Activated CD4-positive, CD25-positive, alpha-beta regulatory T cell treated with anti-CD3 and anti-CD28 coated beads, Interleukin-2, amount 50 U/mL, for 16 hours (primary cell): ENCODE measurements at places on chromosomes 12 and 14.

GRCh38 chr12:49876070-49876469 lies 27.6 kb downstream of the FAIM2 start:
- no peak for DNase-seq

GRCh38 chr12:66885115-66885875 lies 206.4 kb upstream of the GRIP1 start:
- DNase-seq: no peak

- no peak for DNase-seq
Measured at GRCh38 chr12:96786791-96787190, 120.3 kb upstream of the NEDD1 start.

- no peak for DNase-seq
Measured at GRCh38 chr12:52235001-52235764, 2.1 kb downstream of the KRT7 start.

GRCh38 chr14:104346608-104347007 lies 208.2 kb downstream of the KIF26A start:
- no peak for DNase-seq

GRCh38 chr14:88630565-88630964 lies 67.7 kb downstream of the ZC3H14 start:
- DNase-seq: no peak

- DNase-seq: no peak
Measured at GRCh38 chr12:93043192-93043876, 114.2 kb upstream of the EEA1 start.

GRCh38 chr12:18549598-18549997 lies 188.2 kb downstream of the PLCZ1 start:
- DNase-seq: no peak

DNA sequence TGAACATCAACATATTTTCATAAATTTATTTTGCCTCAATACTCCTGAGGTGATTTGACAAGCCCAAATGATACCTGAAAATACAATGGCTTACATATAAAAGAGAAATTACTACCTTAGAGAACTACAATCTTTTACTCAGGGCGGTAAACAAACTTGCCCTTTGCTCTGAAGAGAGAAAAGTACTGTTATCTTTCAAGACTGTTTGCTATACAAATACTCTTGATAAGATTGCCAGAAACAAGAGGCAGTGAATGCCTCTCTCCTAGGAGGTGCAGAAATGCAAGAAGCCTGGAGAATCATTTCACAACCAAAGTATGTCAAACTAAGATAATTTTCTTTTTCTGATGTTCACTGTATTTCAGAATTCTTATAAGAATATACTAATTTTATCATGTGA lies 160.3 kb downstream of the ALX1 start:
- DNase-seq: no peak

DNA sequence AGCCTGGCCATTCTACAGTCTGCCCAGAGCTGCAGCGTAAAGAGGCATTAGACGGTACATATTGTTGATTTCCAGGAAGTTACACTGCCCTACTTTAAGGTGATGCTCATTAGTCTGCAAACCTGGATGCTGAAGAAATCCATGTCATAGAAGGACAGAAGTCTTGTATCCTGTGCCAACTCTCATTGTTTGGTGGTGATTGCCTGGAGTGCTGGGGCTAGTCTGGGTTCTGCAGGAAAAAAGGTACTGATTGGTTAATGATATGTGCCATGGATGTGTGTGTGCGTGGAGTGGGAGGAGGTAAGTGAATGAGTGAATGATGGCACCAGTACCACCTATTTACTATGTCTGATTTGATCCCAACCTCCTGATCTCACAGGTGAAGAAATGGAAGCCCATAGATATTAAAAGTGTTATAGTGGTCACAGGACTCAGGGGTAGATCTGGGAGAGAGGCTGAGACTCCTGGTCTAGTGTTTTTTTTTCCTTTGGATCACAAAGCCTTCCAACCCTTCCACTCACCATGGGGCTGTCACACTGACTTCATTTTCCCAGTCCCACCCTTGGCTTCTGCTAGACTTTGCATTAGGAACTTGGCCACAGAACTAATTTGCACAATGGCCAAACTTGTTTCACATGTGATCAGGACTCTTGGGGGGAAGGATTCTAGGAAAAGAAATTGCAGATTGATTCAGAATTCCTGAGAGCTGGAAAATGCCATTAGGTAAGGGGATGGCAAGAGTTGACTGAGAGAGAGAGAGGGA lies 96.1 kb downstream of the TMX1 start:
- no peak for DNase-seq

DNA sequence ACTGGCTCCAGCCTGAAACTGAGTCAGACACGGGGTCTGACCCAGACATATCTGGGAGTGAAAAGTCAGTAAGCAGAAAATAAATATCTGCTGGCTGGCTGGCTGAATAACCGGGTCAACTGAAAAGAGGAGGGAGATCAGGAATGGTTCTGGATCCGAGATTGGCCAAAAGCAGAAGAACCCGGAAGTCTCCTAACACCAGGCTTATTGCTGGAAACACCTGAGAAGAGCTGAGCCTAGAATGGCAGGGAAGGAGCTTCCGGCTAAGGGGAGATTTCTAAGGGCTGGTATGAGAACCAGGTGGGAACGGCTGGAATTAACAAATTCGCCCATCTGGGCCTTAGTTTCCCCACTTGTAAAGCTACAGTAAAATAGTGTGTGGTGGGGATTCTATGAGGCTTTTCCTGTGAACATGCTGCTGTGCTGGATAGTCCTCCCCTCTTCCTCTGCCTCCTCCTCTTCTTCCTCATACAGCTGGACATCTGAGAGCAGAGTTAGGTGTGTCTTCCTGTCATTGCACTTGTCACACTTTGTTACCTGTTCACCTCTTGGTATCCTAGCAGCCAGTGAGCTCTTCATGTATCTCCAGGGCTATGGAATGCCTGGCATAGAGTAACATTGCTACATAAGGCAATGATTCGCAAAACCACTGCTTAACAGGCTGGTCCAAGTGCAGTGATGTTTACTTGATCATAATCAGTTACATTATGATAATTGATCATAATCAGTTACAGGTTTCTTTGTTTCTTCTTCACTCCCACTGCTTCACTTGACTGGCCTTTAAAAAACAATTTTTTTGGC lies 2.0 kb upstream of the SHMT2 start:
- DNase-seq: no peak

- DNase-seq: peak; percentile 36
Measured at GRCh38 chr12:53053218-53054111, 3.6 kb downstream of the TNS2 start.
